ENCODE measurements at places on chromosomes 4 and X. TPM values are rescaled to one million over a fixed set of nuclear protein-coding genes. Genes with fewer than 3 reads are reported as not detected.

MAGEC1 gene
- not detected for total RNA-seq

HMGN5 gene
- 0.45 TPM for total RNA-seq

CENPVL2 gene
- total RNA-seq = not detected

KIAA1210 gene
- total RNA-seq = not detected

FGFR3 gene
- 0.84 TPM for total RNA-seq

ITM2A gene
- total RNA-seq = under 0.01 TPM

PCSK1N gene
- 0.17 TPM for total RNA-seq

XAGE2 gene
- not detected for total RNA-seq

RELL1 gene
- total RNA-seq = 30.9 TPM

ENAM gene
- total RNA-seq = not detected

NKX1-1 gene
- total RNA-seq = not detected

S100G gene
- not detected for total RNA-seq

VCX gene
- not detected for total RNA-seq

RAB41 gene
- total RNA-seq = not detected

CORIN gene
- total RNA-seq = 2.4 TPM

CCDC120 gene
- 0.50 TPM for total RNA-seq

FGF13 gene
- total RNA-seq = not detected

UGDH gene
- total RNA-seq = 96.3 TPM

ZCCHC18 gene
- 0.59 TPM for total RNA-seq

Data from bronchus fibroblast of lung (primary cell).